ENCODE measurements at places on chromosomes 5 and 9.

GRCh38 chr9:133604856-133605255, 4.3 kb downstream of the FAM163B start:
- H3K4me3 ChIP-seq: no peak overlapping the region
- H3K36me3 ChIP-seq: no peaks in the 10 kb centered on the region
- H3K27me3 ChIP-seq: peaks cover 11% of the 10 kb centered on the region

- H3K4me3 ChIP-seq: no peak overlapping the region
- no peak for DNase-seq
- H3K36me3 ChIP-seq: no peaks in the 10 kb centered on the region
- no peak overlapping the region for H3K27ac ChIP-seq
- H3K4me1 ChIP-seq: no peaks in the 10 kb centered on the region
Measured at GRCh38 chr5:171525085-171525484, 105.6 kb downstream of the FGF18 start.

- no peaks in the 10 kb centered on the region for H3K4me1 ChIP-seq
- peaks cover 10% of the 10 kb centered on the region for H3K27me3 ChIP-seq
- DNase-seq: no peak
- H3K36me3 ChIP-seq: no peaks in the 10 kb centered on the region
Measured at GRCh38 chr9:124576751-124577150, 69.6 kb upstream of the NR5A1 start.

- no peak overlapping the region for H3K27ac ChIP-seq
- H3K36me3 ChIP-seq: no peaks in the 10 kb centered on the region
- H3K27me3 ChIP-seq: no peaks in the 10 kb centered on the region
- DNase-seq: no peak
- no peak overlapping the region for H3K4me3 ChIP-seq
Measured at GRCh38 chr5:84253946-84254345, 130.7 kb downstream of the EDIL3 start.

GRCh38 chr9:136361754-136362449, 1.6 kb downstream of the DNLZ start:
- DNase-seq: no peak
- no peak overlapping the region for H3K27ac ChIP-seq
- H3K4me3 ChIP-seq: no peak overlapping the region
- H3K4me1 ChIP-seq: no peaks in the 10 kb centered on the region
- H3K27me3 ChIP-seq: no peaks in the 10 kb centered on the region

DNA sequence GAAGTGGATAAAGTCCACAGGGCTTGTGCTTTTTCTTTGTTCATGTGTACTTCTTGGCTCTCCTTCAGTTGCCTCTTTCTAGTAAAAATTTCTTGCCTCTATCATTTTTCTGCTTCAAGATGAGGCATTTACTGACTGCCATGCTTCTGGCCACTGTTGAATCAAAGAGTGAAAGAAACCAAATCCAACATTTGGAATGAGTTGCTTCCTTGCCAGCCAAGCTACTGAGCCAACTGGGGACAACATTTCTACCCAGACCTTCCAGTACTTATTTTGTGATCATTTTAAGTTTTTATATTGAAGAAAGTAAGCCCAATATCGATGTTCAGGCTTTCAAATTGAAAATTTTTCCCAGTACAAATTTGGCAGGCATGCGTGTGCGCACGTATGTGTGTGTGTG, 73.2 kb downstream of the SNCAIP start:
- no peak for DNase-seq
- no peaks in the 10 kb centered on the region for H3K36me3 ChIP-seq
- H3K4me3 ChIP-seq: no peak overlapping the region
- H3K27me3 ChIP-seq: no peaks in the 10 kb centered on the region

GRCh38 chr5:125579182-125579581, 832.7 kb upstream of the ZNF608 start:
- no peak overlapping the region for H3K4me3 ChIP-seq
- H3K27ac ChIP-seq: no peak overlapping the region
- no peak for DNase-seq
- H3K4me1 ChIP-seq: no peaks in the 10 kb centered on the region
- H3K36me3 ChIP-seq: no peaks in the 10 kb centered on the region

- no peaks in the 10 kb centered on the region for H3K36me3 ChIP-seq
- H3K27me3 ChIP-seq: no peaks in the 10 kb centered on the region
- no peak for DNase-seq
- H3K27ac ChIP-seq: no peak overlapping the region
- peaks cover 51% of the 10 kb centered on the region for H3K4me1 ChIP-seq
- no peak overlapping the region for H3K4me3 ChIP-seq
Measured at GRCh38 chr5:56350597-56351170, 117.6 kb upstream of the ANKRD55 start.

GRCh38 chr5:87094347-87094746, 173.3 kb upstream of the RASA1 start:
- no peak overlapping the region for H3K27ac ChIP-seq
- H3K4me1 ChIP-seq: peaks cover 13% of the 10 kb centered on the region
- H3K27me3 ChIP-seq: no peaks in the 10 kb centered on the region
- H3K4me3 ChIP-seq: no peak overlapping the region

DNA sequence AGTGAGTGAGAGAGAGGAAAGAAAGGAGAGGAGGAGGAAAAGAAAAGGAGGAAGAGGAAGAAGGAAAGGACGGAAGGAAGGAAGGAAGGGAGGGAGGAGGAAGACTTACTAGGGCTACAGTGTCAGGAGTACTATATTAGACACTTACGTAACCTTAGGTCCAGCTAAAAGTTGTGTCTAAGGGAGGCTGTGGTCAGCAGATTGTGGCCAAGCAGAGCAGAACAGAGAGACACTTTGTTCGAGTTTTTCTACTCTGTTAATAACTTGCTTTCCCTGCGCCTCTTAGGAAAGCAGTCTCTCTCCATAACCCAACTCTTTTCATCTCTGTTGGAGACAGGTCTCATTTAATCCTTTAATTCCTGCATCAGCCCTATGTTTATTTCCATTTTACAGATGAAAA, 138.9 kb downstream of the KCNN2 start:
- H3K4me1 ChIP-seq: no peaks in the 10 kb centered on the region
- no peaks in the 10 kb centered on the region for H3K27me3 ChIP-seq
- H3K36me3 ChIP-seq: no peaks in the 10 kb centered on the region
- DNase-seq: no peak

DNA sequence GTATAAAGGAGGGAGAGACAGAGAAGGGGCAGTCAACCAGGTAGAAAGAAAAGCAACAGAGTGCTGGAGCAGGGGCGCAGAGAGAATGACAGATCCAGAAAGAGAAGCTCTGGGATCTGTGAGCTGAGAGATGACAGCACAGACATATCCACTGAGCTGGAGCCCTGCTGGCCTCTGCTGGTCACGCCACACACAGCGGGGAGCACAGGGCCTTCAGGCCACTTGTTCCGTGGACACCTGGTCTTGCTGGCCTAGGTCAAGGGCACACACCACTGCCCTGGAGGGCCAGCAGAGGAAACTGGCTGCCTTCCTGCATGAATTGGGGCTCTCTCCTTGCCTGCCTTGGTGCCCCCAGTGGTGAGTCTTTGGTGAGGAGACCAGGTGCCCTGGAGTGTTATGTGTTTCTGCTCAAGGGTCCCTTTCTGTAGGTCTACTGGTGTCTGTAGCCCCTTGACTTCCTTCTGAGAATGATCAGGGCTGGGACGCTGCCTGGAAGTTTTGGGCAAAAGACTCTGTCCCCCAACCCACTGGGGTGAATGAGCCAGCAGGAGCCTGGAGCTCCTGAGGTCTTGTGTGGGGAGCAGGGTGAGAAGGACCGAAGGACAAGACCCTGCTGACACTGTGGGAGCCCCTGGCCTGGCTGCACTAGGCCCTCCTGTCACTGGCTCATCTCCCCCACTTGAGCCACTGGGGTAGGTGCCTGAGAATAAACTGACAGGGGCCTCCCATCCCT, 59.2 kb upstream of the ADAMTS2 start:
- H3K27ac ChIP-seq: no peak overlapping the region
- no peaks in the 10 kb centered on the region for H3K27me3 ChIP-seq
- peaks cover 19% of the 10 kb centered on the region for H3K36me3 ChIP-seq
- no peaks in the 10 kb centered on the region for H3K4me1 ChIP-seq
- no peak overlapping the region for H3K4me3 ChIP-seq
- DNase-seq: no peak

DNA sequence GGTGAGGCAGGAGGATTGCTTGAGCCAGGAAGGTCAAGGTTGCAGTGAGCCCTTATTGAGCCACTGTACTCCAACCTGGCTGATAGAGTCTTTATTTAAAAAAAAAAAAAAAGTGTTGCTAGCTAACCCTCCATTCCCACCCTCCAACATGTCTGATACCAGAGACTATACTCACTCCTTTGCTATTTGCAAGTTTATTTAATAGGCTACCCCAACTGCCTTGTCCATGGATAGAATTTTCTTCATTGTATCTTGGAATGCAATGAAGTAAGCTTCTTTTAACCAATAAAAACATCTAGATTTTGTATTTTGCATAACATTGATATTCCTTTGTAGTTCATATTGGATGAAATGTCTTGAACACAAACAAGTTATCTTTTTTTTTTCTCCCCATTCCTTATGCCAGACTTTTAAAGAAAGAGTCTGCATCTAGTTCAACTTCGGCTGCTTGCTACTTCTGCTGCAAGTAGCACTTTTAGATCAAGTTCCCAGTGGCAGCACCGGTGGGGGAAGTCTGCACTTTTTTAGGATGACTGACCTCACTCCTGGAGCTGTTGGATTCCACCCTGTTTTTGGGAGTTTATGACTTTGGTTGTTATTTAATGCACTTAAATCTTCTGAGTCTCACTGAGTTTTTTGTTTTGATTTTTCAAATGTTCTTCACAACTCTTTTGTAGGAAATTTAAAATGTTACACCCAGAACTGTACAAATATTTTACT, 112.5 kb downstream of the UHRF2 start:
- no peak overlapping the region for H3K4me3 ChIP-seq
- DNase-seq: no peak
- no peaks in the 10 kb centered on the region for H3K4me1 ChIP-seq
- no peaks in the 10 kb centered on the region for H3K27me3 ChIP-seq
- H3K36me3 ChIP-seq: peaks cover 9% of the 10 kb centered on the region
- no peak overlapping the region for H3K27ac ChIP-seq

DNA sequence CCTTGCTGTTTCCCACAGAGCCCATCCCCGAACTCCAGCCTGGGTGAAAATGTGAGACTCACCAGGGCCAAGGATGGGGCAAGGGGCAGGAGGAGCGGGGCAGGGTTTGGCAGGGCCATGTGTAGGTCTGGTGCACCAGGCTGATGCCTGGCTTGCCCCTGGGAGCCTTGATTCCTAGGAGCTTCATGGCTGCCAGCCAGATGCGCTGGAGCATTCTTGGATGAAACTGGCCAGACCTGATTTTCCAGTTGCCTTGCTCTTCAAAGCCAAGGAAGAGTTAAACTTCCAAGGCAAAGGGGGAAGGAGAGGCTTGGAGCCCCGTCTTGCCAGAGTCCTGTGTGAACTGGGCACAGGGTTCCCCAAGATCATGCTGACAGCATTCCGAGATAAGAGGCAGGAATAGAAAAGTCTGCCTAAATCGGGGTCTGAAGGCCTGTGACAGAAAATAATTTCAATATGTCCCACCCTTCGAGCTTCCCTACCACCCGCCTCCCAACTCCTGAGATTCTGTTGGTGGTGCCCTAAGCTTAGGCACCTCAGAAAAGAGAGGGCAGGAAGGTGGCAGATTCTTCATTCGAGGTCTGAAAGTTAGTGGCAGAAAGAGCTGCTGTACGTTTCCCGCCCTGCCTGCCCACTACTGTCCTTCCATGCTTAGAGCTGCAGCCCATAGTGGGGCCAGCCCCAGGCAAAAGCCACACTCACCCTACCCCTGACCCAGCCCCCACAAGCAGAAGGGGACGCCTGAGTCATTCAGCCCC, 20.4 kb downstream of the FAT2 start:
- DNase-seq: no peak
- H3K27ac ChIP-seq: no peak overlapping the region
- no peaks in the 10 kb centered on the region for H3K36me3 ChIP-seq
- H3K4me3 ChIP-seq: no peak overlapping the region
- no peaks in the 10 kb centered on the region for H3K27me3 ChIP-seq
- peaks cover 13% of the 10 kb centered on the region for H3K4me1 ChIP-seq

- H3K4me3 ChIP-seq: peak overlapping the region; percentile 92
- H3K27me3 ChIP-seq: peaks cover 70% of the 10 kb centered on the region
- no peaks in the 10 kb centered on the region for H3K36me3 ChIP-seq
- H3K4me1 ChIP-seq: peaks cover 23% of the 10 kb centered on the region
- no peak overlapping the region for H3K27ac ChIP-seq
Measured at GRCh38 chr9:76692458-76693129, 71.6 kb upstream of the PCA3 start.

DNA sequence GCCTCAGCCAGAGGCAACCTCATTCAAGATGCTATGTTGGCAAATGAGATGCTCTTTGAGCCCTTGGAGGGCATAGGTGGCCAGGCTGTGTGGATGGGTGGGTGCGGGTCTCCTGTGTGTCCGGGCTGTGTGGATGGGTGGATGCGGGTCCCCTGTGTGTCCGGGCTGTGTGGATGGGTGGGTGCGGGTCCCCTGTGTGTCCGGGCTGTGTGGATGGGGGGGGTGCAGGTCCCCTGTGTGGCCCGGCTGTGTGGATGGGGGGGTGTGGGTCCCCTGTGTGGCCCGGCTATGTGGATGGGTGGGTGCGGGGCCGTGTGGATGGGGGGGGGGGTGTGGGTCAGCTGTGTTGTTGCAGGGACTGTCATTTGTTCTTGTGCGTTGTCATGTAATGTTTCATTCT, 136.6 kb upstream of the COL5A1 start:
- H3K4me1 ChIP-seq: no peaks in the 10 kb centered on the region
- no peak for DNase-seq
- H3K27me3 ChIP-seq: peaks cover 7% of the 10 kb centered on the region
- no peaks in the 10 kb centered on the region for H3K36me3 ChIP-seq

DNA sequence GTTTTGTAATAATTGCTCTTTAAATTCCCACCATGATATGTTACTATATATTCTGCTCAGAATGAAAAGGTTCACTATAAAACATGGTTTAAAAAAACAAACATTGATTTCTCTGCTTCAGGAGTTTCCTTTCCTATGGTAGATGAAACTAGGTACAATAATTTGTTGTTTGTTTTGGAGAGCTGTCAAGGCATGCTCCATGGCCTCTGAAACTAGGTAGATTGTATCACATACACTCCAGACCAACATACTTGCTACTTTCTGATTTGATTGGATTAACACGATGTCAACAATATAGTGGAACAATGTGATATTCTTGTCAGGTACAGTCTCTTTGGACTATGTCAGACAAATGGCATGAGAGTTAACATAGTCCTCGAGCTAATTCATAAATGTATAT, 452.7 kb upstream of the CDH9 start:
- no peak for DNase-seq
- H3K36me3 ChIP-seq: peaks cover 2% of the 10 kb centered on the region
- no peak overlapping the region for H3K27ac ChIP-seq
- no peaks in the 10 kb centered on the region for H3K4me1 ChIP-seq

GRCh38 chr5:124605541-124605940, 140.9 kb downstream of the ZNF608 start:
- no peaks in the 10 kb centered on the region for H3K36me3 ChIP-seq
- DNase-seq: no peak
- H3K27ac ChIP-seq: no peak overlapping the region
- no peaks in the 10 kb centered on the region for H3K4me1 ChIP-seq

All from activated T-cell treated with anti-CD3 and anti-CD28 coated beads, Interleukin-2, amount 50 U/mL, for 72 hours (primary cell).